ENCODE measurements at places on chromosomes 2 and 18.

GRCh38 chr2:9565436-9566153 lies 10.0 kb upstream of the ADAM17 start:
- no peak for DNase-seq

- no peak for DNase-seq
Observed at GRCh38 chr2:3324036-3324386, 53.6 kb downstream of the EIPR1 start.

GRCh38 chr2:102619414-102620319 lies at the start of gene SLC9A2:
TSS of gene SLC9A2 (plus strand) at chr2:102619553. CDS start at chr2:102619849, 296 bp downstream.
- no peak for DNase-seq

DNA sequence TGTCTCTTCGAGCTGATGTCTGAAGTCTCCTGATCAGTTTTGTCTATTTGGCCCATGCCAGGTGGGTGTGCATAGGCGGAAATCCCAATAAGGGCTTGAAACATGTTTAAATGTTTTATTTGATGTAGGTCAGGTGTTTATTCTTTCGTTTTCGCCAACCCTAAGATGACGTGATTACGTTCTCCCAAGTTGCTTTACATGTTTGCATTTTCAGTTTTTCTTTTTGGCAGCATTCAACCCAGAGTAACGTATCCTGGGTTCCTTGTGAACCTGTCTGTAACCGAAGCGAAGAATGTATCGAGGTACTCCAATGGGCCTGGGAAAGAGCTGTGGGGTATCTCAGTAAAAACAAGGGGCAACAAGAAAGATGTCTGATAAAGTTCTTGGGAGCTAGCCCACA lies 3.1 kb downstream of the ALPK2 start:
- no peak for DNase-seq

GRCh38 chr2:137380610-137381009 lies 583.7 kb upstream of the HNMT start:
- no peak for DNase-seq

DNA sequence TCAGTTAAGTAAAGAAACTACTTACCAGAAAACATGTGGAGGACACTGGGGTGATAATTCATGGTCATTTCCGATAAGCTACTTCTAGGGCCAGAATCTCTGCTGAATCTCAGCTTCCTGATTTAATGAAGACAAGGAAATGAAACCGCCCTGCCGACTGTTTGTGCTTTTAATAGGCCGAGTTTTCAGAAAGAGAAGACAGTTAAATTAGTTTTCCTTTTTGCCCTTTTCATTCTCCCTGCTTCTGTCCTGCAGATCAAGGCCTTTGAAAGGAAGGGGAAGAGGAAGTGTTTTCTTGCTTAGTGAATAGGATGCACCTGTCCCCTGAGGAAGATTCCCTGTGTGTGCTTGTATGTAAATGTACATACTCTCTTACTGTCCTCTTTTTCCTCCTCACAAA lies 126.6 kb downstream of the SH3RF3 start:
- DNase-seq, result peak; percentile 2

GRCh38 chr2:152072011-152072410 lies 26.8 kb downstream of the CACNB4 start:
- DNase-seq, result no peak

- no peak for DNase-seq
Observed at GRCh38 chr18:22689712-22690111, 243.4 kb upstream of the RBBP8 start.

DNA sequence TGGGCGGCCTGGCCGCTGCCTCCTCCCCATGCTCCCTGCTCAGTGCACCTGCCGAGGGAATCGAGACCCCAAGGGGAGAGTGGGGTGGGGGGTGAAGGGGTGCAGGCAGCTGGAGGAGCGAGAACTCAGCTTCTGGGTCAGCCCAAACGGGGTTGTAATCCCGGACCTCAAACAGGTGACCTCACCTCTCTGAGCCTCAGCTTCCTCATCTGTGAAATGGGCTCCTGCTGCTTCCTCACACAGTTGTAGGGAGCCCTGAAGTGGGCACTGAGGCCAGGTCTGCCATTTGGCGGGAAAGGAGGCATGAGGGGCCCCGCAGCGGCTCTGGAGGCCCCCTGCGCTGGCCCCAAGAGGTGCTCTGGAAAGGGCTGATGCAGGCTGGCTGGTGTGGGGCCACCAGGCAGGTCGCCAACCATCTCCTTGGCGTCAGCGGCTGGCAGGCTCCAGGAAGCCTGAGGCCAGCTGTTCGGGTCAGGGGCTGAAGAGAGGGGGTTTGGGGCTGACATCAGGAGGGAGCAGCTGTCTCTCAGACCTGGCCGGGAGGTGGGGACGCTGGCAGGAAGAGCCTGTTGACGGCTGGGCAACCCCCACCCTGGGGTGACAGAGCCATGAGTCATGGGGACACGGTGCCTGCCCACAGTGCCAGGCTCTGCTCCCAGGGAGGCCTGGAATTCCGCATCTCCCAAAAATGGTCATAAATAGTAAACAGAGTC lies 4.9 kb downstream of the KLHL30 start:
- no peak for DNase-seq

DNA sequence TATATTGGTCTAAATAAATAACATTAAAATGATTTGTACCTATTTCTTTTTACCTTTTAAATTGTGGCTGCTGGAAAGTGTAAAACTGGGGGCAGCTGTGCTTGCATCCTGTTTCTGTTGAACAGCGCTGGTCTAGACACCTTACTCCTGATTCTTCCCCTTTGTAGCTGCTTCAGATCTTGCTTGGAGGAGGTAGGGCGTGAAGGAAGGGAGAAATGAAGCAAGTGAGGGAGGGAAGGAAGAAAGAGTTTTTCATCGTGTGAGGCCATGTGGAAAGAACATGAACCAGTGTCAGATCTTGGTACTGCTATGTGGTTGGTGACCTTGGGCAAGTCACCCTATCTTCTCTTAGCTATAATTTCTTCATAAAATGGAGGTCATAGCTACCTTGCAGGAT lies 89.0 kb upstream of the SEC11C start:
- DNase-seq, result no peak

- DNase-seq, result no peak
Observed at GRCh38 chr2:133497951-133498565, 70.2 kb downstream of the NCKAP5 start.

GRCh38 chr2:205633994-205634393 lies 48.3 kb upstream of the NRP2 start:
- DNase-seq, result no peak

- DNase-seq, result no peak
Observed at GRCh38 chr2:69272803-69273471, 114.1 kb downstream of the GFPT1 start.

DNA sequence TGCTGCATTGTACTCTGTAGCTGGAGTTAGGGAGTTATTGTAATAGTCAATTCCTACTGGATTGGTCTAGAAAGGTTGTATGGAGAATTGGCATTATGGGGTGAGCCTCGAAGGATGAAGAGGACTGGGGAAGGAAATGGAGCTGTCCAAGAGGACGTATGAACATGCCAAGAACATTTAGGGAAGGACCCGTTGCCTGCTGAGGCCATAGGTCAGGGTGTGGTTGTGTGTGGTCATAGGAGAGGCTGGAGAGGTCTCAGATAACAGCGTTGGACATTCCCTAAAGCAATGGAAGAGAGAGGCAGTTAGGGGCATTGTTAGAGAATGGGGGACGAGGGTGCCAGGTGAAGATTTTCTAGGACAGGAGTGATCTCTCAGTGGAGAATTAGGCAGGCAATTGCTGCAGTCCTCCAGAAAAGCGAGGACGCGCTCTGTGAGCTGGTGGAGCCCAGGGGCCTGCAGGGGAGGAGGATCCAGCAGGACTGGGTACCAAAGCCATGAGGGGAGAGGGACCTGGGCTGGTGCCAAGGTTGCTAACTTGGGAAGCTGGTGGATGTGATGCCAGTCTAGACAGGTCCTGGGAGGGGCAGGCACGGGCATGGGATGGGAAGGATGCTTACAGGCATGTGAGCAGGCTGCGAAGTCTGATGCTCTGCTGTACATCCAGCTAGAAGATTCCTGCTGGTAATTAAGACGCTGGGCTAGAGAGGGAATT lies 9.4 kb upstream of the PSD4 start:
- DNase-seq, result no peak

DNA sequence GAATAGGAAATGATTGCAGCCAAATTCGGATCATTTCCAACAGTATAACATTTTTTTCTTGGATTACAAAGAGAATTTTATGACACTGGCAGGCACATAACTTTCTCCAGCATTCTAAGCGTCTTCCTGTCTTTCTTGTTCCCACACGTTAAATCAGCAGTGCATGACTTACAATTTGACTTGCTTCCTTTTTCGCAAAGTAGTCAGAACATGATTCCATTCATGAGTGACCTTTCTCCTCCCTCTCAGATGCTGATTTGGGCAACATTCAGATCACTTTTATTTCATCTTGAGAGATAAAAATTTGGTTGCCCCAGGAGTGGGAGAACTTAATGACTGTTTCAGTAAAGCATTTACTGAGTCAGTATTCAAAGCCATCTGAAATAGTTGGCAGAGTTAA lies 858.7 kb upstream of the ACVR2A start:
- DNase-seq, result no peak

All from activated naive CD4-positive, alpha-beta T cell treated with anti-CD3 and anti-CD28 coated beads, Interleukin-2, amount 10 ng/mL, durations not matched to agents 7 days and 5 days (primary cell).